ENCODE measurements at places on chromosomes 13 and 19.

DNA sequence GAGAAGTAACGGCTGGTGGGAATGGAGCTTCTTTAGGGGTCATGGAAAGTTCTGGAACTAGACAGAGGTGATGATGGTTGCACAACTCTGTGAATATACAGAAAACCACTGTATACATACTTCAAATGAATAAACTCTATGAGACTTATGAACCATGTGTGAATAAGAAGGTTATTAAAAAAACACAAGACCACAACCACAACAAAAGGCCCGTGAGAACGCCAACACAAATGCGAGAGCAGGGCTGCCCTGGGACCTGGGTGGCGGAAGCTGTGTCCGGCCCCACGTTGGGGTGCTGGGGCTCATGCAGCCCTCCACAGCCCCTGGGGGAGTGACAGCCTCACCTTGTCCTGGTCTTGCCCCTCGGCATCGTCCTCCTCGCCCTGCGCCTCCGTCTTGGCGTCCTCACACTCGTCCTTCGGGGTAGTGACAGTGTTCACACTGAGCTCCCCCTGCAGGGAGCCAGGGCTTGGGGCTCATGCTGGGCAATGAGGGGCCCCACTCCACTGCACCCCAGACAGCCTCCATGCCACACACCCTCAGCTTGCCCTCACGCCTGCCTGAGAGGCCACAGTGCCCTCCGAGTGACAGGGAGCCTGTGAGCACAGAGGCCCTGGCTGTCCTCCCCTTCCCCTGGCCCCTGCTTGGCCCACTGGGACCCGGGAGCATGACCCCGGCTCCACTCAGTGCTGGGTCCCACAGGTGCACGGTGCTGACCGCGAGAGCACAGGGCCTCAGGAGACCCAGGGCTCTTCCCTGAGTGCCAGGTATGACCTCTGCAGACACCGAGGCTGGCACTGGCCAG, 16.0 kb downstream of the IZUMO4 start:
- no peak for DNase-seq

DNA sequence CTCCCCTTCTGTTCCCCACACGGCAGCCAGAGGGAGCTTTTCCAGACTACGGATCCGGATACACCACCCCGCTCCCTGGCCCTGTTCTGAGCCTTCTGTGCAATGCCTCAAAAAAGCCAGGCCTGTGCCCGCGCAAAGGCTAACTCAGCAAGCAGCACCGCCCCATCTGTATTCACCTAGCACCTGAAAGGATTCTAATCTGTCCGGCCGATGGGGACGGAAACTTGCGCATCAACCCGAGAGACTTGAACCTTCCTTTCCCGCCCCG, 589 bp downstream of the ZBTB45 start:
- peak; percentile 64 for DNase-seq

DNA sequence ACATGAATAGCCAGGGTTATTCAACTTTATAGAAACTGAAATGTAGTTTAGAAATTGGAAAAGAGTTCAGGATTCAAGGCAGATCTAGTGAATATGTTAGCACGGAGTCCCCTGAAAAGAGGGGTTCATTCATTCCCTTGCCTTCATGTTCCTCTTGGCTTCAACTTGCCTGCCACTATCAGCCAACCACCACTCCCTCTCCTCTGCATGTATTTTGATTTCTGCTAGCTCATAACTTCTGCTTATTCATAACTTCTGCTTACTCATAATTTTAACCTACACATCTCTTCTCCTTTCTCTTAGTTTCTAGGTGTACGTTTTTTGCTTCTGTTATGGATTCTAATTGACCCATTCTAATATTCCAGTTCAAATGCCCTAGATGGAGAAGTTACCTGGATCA, 5.5 kb upstream of the SERTM1 start:
- no peak for DNase-seq

DNA sequence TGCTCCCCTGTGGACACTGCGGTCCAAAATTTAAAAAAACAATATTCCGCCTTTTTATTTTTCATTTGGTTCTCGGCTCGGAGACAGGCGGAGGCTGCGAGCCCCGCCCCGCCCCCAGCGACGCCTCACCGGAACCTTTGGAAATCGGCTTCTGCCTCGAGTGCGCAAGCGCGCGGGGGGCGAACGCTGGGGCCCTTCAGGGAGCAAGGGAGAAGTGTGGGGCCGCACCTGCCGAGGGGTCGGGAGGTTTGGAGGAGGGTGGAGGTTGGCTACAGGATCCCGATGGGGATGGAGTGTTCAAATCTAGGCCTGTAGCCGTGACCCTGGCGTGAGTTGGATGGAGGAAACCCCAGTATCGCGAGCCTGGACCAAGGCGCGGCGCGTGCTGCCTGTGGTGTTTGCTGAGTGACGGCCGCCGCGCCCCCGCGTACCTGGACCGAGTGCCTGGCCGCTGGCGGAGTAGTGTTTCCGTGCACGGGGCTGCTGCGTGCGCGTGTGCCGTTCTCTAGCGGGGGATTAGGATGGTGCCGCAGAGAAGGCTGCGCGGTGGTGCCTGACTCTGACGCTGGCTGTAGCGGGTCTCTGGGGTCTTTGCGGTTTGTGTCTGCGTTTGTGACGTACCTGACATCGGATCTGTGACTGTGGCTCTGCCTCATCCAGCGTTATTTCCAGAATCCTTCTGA, 565 bp upstream of the ZFP30 start:
- peak; percentile 75 for DNase-seq

DNA sequence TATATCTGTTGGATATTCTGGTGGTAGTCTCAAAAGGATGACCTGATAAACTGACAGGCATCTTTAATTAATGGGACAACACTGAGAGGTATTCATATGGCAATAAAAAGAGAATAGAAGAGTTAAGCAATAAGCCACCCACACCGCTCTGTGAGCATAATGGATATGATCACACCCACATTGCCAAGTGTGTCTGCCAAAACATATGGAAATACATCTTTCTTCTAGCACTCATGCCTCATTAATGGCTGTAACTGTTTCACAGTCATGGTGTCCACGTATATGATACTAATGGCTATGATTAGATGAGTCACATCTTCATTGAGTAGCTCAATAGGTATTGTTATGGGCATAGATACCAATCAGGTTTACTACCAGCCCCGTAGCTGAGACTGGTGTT, 13.1 kb downstream of the IGFL3 start:
- no peak for DNase-seq

- DNase-seq, result no peak
Measured at GRCh38 chr13:43664700-43665191, 122.0 kb downstream of the ENOX1 start.

GRCh38 chr13:29589967-29590366, 5.5 kb downstream of the SLC7A1 start:
- no peak for DNase-seq

DNA sequence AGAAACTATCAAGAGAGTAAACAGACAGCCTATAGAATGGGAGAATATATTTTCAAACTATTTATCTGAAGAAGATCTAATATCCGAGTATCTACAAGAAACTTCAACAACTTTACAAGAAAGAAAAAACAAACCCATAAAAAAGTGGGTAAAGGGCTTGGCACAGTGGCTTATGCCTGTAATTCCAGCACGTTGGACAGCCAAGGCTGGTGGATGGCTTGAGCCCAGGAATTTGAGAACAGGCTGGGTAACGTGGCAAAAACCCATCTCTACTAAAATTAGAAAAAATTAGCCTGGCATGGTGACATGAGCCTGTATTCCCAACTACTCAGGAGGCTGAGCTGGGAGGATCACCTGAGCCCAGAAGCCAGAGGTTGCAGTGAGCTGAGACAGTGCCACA, 7.8 kb upstream of the LGALS16 start:
- DNase-seq, result no peak

GRCh38 chr19:29299416-29300380, 86.7 kb upstream of the UQCRFS1 start:
- no peak for DNase-seq

- DNase-seq, result no peak
Measured at GRCh38 chr19:5801796-5802619, 2.9 kb upstream of the NRTN start.

All from Jurkat, Clone E6-1 (cell line).